ENCODE measurements at places on chromosomes 1 and 21.

- no peak for DNase-seq
These were observed 18.7 kb upstream of the RRP15 start for GRCh38 chr1:218266356-218266755.

DNA sequence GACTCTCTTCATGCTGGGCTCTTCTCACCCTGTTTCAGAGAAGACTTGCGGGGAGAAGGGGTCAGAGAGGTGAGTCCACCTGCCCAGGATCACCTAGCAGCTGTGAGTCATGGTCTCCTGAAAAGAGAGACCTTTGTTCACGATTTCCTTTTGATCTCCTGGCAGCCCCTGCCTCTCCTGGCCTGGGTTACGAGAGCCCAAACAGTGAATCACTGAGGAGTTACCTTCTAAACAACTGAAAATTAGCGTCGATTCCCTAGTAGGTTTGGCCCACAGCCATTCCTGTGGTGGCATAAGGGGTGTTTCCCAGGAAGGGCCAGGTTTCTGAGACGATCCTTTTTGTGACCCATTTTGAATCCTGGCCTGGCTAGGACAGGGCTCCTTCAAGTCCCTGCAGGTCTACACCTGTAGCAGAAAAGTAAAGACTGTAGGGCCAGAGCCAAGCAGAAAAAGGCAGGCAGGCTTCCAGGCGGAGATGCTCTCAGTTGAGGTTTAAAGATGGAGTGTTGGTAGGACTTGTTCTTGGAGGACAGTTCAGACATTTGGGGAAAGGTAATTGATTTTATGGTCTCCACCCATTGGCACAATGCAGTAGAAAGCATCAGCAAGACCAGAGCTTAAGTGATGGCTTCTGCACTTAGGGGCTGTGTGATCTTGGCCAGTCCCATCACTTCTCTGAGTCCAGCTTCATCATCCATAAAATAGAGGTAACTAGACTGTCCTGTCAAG, 2.1 kb upstream of the PLA2G2E start:
- DNase-seq: no peak

DNA sequence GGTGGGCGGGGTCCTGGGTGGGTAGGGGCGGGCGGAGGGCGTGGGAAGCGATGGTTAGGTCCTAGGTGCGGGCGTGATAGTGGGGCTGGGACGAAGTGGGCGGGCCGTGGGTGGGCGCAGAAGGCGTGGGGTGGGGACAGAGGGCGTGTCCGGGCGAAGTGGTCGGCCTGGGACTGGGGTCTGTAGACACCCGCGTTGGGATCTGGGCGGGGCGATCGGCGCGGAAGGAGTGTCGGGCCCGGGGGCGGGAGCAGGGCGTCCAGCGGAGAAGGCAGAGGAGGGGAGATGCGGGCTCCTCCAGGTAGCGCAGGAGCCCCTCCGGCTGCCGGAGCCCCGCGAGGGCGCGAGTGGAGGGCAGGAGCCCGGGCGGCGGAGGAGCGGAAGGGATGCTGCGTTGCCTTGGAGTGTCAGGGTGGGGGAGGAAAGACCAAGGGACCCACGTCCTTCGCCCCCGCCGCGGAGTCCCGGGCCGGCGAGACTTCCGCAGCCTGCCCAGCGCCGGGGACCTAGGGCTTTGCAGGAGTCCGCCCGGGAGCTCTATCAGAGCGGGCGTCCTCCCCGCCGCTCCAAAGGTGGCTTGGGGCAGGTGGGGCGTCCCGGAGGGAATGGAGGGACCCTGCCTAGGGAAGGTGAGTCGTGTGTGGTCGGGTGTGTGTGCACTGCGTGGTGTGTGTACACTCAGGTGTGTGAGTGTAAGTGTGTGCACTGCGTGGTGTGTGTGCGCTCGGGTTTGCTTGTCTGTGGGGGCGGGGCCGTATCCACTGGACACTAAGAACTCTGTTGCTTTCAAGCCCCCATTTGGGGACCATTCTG, 27.0 kb upstream of the PRSS38 start:
- DNase-seq: no peak

- no peak for DNase-seq
These were observed 100.7 kb upstream of the SLC25A33 start for GRCh38 chr1:9438431-9439073.

DNA sequence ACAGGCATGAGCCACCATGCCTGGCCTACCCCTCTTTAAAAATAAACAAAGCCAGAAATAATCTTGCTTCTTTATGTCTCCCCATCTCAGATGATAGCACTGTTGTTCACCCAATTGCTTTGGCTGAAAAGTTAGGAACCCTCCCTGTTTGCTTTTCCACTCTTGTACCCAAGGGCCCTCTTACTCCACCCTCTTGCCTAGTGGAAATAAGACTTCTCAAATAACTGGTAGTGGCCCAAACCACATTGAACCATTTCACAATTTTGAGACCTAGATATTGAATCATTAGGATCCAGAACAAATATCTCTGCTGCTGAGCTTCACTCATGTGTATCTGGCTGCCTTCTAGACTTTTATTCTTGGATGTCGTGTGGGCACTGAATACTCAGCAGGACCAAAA, 37.7 kb downstream of the RNF220 start:
- DNase-seq: no peak

- no peak for DNase-seq
These were observed 39.5 kb upstream of the BCAR3 start for GRCh38 chr1:93720956-93721626.

DNA sequence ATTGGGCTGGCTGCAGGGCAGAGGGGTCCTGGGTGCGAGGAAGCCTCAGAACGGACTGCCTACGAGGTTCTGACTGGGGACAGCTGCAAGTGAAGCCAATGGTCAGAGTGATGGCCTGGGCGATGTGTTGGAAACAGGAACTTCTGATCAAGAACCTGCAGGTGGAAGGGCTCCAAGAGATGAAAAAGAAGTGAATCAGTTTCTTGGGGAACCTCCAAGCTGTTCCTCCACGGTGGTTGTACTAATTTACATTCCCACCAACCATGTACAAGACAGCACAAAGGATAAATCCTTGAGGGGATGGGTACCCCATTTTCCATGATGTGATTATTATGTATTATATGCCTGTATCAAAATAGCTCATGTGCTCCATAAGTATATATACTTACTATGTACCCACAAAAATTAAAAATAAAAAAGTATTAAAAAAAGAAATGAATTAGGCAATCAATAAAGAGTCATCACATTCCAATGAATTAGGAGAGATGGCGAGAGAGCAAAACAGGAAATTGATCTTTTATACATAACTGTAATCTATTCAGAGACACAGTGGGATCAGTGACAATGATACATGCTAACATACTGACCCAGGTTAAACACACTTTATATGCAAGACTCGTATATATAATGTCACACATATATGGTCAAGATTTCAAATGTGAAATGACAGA, 58.1 kb downstream of the PTPN14 start:
- no peak for DNase-seq

GRCh38 chr21:25916226-25916625, 181.5 kb downstream of the GABPA start:
- DNase-seq: no peak

DNA sequence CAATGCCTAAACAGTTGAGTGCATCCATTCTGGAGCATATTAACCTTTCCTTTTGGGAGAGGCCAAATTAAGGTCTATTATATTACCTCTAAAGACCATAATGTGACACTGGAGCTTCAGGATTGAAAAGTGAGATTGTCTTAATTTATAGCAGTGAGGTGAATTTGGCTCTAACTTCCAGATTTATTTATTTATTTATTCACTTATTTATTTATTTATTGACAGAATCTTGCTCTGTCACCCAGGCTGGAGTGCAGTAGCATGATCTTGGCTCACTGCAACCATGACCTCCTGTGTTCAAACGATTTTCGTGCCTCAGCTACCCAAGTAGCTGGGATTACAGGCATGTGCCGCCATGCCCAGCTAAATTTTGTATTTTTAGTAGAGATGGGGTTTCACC, 19.1 kb downstream of the ZCCHC17 start:
- peak; percentile 43 for DNase-seq

- no peak for DNase-seq
These were observed 669 bp upstream of the ARL8A start for GRCh38 chr1:202145068-202145743.

- DNase-seq: no peak
These were observed 12.5 kb downstream of the CAPN8 start for GRCh38 chr1:223653015-223653414.

DNA sequence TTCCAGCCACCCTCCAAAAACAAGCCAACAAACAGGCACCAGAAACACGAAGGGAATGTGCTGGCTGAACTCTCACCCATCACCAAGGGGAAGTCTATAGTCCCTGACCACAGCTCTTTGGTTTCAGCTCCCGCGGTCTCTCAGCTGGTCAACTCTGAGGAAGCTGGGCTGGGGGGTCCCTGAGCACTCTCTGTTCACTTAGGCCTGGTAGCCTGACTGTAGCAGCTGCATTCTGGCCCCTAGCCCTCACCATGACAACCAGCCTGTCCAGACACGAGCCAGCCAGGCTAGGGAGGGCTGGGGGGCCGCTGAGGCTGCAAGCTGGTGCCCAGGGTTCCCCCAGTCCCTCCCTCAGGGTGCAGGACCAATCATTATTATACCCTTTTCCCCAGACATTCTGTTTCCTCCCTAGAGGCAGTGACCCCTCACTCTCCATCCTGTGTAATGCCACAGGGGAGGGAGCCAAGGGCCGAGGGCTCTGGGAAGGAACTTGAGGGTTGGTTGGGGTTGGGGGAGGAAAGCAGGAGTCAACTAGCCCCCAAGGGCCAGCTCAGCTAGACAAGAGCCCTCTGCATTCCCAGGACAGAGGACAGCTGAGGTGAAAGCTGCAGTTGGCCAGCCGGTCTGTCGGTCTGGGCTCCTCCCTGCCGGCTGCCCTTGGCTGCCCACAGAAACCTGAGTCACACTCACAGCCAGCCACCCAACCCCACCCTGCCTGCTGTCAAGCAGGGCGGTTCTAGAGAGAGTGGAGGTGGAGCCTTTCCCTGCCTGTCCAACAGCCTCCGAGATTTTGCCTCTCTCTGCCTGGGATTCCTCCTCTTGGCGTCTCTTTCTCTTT, 1.2 kb upstream of the TRAPPC3 start:
- DNase-seq: peak; percentile 65

DNA sequence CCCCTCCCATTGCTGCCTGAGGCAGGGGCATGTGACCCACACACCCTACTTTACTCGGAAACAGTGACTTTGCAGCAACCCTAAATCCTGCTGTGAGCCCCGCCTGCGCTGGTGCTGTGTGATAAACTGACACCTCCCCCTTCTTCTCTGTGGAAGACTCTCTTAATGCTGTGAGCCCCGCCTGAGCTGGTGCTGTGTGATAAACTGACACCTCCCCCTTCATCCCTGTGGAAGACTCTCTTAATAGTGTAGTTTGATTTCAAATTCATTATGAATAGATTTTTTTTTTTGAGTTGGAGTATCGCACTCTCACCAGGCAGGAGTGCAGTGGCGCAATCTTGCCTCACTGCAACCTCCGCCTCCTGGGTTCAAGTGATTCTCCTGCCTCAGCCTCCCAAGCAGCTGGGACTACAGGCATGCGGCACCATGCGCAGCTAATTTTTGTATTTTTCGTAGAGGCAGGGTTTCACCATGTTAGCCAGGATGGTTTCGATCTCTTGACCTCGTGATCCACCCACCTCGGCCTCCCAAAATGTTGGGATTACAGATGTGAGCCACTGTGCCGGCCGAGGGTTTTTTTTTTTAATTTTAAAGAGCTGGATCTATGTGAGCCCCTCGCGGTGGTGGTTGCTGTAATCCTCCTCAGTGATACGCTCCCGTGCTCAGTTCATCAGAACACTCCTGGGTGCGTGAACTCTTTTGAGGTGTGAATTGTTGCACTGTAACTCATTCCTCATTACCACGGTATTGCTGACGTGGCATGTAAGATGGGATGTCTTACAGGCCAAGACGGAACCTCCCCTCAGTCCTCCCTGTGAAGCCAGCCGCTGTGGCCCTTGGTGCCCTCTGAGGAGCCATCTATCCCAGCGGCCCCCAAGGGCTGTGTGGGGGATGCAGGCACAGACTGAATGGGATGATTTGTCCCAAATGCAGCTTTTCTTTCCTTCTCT, 60.3 kb downstream of the GALNT2 start:
- no peak for DNase-seq

DNA sequence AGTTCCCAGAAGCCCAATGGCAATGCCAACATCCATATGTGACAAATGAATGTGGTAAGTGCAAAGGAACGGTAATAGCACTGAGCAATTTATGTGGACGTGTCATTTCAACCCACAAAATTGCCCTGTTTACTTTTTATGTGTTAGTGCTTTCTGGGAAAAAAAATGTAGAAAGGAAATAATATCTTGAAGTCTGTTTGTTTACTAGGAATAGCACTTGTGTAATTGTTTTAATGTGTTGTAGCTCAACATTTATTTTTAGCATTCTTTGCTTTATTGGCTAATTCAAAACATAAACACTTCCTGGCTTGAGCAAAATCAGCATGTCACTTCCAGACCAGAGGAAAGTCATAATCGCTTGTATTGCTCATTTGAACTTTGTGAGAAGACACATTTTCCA, 224.8 kb upstream of the KCNK2 start:
- no peak for DNase-seq

DNA sequence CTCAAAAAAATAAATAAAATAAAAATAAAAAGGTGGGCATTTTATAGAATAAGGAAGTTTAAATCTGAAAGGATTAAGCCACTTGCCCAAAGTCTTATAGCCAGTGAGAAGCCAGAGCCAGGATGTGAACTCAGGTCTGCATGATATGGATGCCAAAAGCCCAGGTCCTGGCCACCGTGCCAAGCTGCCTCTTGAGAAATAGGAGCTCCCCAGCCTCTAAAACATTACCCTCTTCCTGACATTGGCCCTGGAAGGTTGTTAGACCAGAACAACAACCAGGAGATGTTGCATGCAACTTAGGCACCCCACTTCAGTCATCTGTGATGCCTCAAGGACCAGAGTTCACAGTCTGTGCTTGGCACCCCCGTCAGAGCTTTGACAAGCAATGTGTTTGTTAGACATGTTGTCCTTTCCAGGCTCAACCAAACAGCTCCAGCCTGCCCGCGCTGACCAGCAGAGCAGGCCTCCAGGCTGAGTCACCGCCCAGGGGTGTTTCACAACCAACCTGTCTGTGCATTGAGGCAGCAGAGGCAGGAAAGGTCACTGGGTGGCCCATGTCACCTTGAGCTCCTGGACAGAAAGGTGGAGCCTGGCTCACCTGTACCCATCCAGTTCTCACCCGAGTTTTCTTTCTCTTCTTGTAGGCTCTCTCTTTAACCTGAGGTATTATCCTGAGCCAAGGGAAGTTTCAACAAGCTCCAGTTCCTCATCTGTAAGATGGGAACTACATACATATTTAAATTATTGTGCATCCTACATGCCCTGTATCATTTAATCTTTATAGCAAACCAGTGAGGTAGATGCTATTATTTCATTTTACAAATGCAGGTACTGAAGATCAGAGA, 14.9 kb upstream of the MED18 start:
- DNase-seq: no peak

GRCh38 chr1:200907611-200908097, 13.0 kb downstream of the INAVA start:
- DNase-seq: no peak

DNA sequence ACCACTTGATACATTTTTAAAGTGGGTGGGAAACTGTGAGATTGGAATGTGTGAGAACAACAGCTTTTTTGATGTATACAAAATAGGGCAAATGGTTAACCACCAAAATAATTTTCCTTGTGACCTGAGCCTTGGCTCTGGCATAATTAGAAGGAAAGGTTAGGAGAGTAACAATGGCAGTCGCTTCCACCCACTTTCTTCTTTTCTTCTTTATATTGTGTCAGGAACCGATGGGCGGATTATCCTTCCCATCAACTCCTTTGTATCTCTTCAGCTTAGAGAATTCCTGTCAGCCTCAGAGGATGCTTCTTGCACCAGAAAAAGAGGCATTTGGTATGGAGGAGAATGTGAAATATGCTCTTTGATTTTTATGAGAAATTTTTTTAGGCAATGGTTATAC, 90.6 kb downstream of the SDCCAG8 start:
- DNase-seq: no peak

- no peak for DNase-seq
These were observed 5.9 kb downstream of the MAN1C1 start for GRCh38 chr1:25622531-25622930.

- DNase-seq: no peak
These were observed 36.4 kb upstream of the PRSS38 start for GRCh38 chr1:227779021-227779441.
